ENCODE measurements at places on chromosomes 2 and 18. TPM values are rescaled to one million over a fixed set of nuclear protein-coding genes. Genes with fewer than 3 reads are reported as not detected.

LRRC30 gene
- not detected for total RNA-seq

DNA sequence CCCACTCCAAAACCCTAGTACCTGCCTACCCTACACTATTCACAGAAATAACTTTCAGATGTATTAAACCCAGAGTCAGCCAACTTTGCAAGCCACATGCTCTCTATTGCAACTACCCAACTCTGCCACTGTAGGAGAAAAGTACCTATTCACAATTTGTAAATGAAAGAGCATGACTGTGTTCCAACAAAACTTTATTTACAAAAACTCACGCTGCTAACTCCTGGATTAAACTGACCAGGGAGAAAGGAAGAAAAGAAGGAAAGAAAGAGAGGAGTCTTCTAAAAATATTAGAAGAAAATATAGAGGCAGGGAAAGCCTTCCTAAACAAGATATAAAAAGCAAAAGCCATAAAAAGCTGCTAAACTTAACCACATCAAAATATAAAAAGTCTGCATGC lies 24.6 kb downstream of the SLC1A4 start:
- DNase-seq, result no peak

TGFA gene
- total RNA-seq, result 12.6 TPM

- no peak for DNase-seq
These were observed 148.1 kb downstream of the ZNF407 start for GRCh38 chr18:74745633-74746403.

GRCh38 chr2:161436411-161436810 lies 20.3 kb downstream of the TBR1 start:
- no peak for DNase-seq

MAP3K19 gene
- not detected for total RNA-seq

NYAP2 gene
- total RNA-seq, result not detected

CCDC178 gene
- total RNA-seq, result 2.4 TPM

DNA sequence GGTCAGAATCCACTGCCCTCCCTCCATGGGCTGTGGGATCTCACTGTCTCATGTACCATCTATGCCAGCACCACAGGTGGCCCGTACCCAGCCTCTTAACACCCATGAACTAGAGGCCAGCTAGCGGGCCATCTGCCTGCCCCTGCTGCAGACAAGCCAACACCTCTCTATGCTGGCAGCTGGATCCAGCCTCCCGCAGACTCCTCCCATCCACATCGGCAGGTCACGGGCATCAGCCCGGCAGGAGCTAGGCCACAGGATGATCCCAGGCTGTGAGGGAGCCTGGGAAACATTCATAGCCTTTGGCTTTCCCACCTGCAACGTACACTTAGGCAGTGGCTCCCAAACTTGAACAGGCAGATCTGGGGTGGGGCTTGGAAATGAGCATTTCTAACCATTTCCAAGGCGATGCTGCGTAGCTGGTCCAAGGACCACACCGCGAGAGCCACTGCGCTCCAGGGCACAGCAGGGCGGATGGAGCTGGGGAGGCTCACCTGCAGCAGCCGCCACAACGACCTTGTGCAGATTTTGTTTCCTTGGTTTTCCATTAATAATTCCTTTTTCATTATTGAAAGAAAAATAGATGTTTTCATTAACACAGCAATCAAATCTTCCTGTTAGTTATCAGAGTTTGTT lies 114.7 kb downstream of the KCNF1 start:
- DNase-seq, result no peak

DES gene
- total RNA-seq, result 50.4 TPM
